ENCODE measurements at places on chromosomes 1 and 21. TPM values are rescaled to one million over a fixed set of nuclear protein-coding genes. Genes with fewer than 3 reads are reported as not detected.

Gene OLFML3
- total RNA-seq, result 3.9 TPM

Gene LEFTY2
- 0.08 TPM for total RNA-seq

Gene NEXN
- 5.7 TPM for total RNA-seq

Gene C8B
- total RNA-seq, result not detected

Gene RHBDL2
- 1.9 TPM for total RNA-seq

Gene AKR7A3
- total RNA-seq, result 0.32 TPM

Gene ZBTB8B
- not detected for total RNA-seq

Gene ARHGEF2
- 33.4 TPM for total RNA-seq

Gene FCRL2
- total RNA-seq, result not detected

Measured in A549 treated with Mapracorat at 1 μM for 4 hours (cell line).